ENCODE measurements at places on chromosomes 5 and 9. TPM values are rescaled to one million over a fixed set of nuclear protein-coding genes. Genes with fewer than 3 reads are reported as not detected.

The VAV2 gene
- 9.7 TPM for total RNA-seq

The GPX8 gene
- total RNA-seq = 201 TPM

The CYLC2 gene
- not detected for total RNA-seq

The SERF1A gene
- total RNA-seq = 2.2 TPM

The MAP1B gene
- 183 TPM for total RNA-seq

The PCDHAC2 gene
- total RNA-seq = not detected

The NRG2 gene
- total RNA-seq = 0.18 TPM

The ITK gene
- not detected for total RNA-seq

The DNAJC25 gene
- 5.6 TPM for total RNA-seq

GRCh38 chr9:18568973-18569372, 95.0 kb downstream of the ADAMTSL1 start:
- no peaks in the 10 kb centered on the region for H3K36me3 ChIP-seq
- no peaks in the 10 kb centered on the region for H3K27me3 ChIP-seq
- DNase-seq = peak; percentile 46
- H3K27ac ChIP-seq = no peak overlapping the region
- peaks cover 6% of the 10 kb centered on the region for H3K4me1 ChIP-seq

DNA sequence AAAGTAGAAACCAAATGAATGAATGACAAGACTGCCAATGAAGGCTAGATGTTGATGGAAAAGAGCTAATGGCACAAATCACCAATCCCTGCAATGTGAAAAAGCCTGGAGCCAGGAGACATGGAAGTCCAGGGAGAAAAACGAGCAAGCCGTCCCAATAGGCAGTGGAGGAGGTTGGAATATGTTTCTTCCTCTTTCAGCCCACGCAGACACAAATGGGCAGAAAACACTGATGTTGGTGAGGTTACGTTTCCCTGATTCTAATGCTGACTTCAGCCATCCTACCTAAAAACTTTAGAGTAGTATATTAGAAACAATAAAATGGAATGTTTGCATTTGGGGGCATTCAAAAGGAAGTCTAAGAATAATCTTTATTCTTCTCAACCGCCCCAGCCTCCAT, 23.9 kb upstream of the KIF2A start:
- H3K4me3 ChIP-seq = no peak overlapping the region
- DNase-seq = no peak
- no peak overlapping the region for H3K27ac ChIP-seq
- no peaks in the 10 kb centered on the region for H3K4me1 ChIP-seq

DNA sequence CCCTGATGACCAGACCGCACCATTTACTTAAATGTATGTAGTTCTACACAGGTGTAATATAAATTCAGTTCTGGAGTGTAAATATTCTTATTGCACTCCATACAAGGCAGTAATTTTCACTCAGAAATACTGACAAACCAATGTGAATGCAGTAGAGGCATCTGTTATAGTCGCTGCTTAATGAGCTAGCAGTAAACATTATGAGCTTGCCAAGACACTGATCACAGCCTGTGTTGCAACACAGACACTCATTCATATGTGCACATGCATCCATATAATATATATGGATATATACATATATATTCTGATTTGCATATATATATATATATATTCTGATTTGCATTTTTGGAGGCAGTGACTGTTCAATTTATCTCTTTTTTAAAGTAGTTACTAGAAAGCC, 435.1 kb upstream of the ST8SIA4 start:
- H3K27ac ChIP-seq = no peak overlapping the region
- DNase-seq = no peak
- H3K4me3 ChIP-seq = no peak overlapping the region

DNA sequence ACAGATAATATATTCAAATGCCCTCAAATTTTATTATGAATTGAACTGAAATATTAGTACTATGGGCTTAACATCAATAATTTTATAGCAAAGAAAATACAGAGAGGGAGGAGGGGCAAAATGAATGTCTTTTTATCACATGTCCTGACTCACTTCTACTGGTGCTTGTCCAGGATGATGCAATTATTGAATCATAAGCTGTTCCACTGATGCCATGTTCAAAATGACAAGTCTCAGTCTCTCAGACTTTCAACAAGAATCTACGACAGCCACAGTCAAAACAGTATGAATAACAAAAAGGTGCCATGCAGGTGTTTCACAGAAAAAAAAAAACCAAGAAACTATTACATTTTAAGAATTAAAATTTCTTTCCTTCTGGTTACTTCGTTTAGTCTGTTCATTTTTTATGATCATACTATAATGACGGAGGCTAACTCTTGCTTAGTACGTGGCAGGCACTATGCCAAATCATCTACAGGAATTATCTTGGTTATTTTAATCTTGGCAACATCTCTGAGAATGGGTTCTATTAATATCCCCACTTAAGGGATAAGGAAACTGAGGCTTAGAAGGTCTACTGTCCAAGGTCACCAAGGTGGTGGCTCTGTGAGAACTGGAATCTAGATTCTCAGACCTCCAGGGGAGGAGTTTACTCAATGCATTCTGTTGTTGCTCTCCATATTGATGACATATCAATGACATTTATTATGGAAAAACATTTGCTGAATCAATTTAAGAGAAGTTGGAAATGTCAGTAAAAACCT, 61.5 kb downstream of the NR3C1 start:
- H3K27me3 ChIP-seq = no peaks in the 10 kb centered on the region
- H3K36me3 ChIP-seq = no peaks in the 10 kb centered on the region
- H3K27ac ChIP-seq = no peak overlapping the region
- peaks cover 8% of the 10 kb centered on the region for H3K4me1 ChIP-seq
- no peak overlapping the region for H3K4me3 ChIP-seq

DNA sequence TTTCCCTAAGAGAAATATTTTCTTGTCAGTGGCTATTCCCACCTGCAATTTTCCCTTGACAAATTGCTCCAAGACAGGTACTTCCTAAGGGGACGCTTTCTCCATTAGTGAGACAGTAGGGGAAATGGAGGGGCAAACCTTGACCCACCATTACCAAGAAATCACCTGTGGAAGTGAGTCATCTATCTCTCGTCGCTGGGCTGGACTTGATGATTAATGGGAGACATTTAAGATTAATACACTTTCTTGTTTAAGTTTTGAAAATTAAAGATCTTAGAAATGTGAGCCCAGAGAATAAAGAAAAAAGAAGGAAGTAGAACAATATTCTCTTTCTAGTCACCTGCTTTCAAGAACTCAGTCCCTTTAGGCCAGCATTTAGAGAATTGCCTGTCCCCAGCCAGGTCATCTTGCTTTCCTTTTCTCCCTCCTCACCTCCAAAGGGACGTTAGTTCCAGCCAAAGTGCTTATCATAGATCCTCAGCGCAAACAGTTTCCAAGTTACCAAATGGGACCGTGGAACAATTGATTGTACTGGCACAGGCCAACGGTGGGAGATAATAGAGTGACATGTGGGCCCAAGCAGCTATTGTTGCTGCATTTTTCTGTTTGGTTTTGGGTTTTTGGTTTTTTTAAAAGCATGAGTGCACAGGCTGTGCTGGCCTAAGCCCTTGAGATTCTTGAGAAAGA, 284.4 kb downstream of the ENC1 start:
- no peaks in the 10 kb centered on the region for H3K4me1 ChIP-seq
- H3K27ac ChIP-seq = no peak overlapping the region
- no peaks in the 10 kb centered on the region for H3K36me3 ChIP-seq
- no peak overlapping the region for H3K4me3 ChIP-seq

DNA sequence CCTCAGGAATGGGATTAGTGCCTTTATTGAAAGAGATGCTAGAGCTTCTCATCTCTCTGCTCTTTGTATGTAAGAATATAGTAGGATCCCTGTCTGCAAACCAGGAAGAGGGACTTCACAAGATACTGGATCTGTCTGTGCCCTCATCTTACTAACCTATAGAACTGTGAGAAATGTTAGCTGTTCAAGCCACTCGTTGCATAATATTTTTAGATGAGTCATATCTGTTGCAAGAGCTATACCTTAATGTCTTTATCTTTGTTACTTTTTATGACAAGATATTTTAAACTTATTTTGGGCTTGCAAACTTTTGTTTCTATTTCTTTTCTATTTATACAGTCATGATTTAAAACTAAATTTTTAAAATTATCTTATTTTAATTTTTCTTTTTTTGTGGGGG, 1296.8 kb upstream of the CDH6 start:
- no peaks in the 10 kb centered on the region for H3K4me1 ChIP-seq
- DNase-seq = no peak
- no peak overlapping the region for H3K4me3 ChIP-seq
- H3K27me3 ChIP-seq = no peaks in the 10 kb centered on the region
- H3K27ac ChIP-seq = no peak overlapping the region

- H3K4me1 ChIP-seq = no peaks in the 10 kb centered on the region
- no peak for DNase-seq
- no peak overlapping the region for H3K27ac ChIP-seq
- no peaks in the 10 kb centered on the region for H3K27me3 ChIP-seq
- no peaks in the 10 kb centered on the region for H3K36me3 ChIP-seq
Observed at GRCh38 chr5:160543395-160543794, 121.7 kb downstream of the PTTG1 start.

DNA sequence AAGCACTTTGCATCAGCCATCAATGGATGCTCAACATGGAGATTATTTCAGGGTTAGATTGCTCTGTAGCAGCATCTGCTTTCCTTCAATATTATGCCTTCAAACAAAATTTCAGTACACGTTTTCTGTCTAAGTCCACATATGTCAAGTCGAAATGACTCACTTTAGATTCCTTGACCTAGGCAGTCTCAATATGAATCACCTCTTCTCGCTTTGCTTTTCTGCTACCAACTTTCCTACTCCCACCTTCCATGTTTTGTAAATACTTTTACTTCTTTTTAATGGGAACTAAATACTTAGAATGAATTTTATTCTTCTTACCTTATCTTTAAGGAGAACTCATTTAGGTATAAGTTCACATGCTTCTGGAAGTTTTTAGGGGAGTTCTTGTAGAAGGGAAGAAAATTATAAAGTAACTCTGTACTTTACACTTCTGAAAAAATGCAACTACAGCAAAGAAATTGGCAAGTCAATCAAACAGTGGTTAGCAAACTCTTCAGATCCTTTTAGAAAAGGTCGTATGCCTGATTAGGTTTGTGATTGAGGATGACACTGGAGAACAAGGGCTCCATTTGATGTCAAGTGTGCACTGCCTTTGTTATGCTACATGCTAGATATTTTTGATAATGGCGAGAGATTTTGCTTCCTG, 478.5 kb upstream of the SMARCA2 start:
- H3K4me1 ChIP-seq = no peaks in the 10 kb centered on the region
- no peak overlapping the region for H3K4me3 ChIP-seq
- H3K36me3 ChIP-seq = no peaks in the 10 kb centered on the region
- no peaks in the 10 kb centered on the region for H3K27me3 ChIP-seq
- no peak for DNase-seq

- no peak for DNase-seq
- no peak overlapping the region for H3K4me3 ChIP-seq
- no peaks in the 10 kb centered on the region for H3K36me3 ChIP-seq
- no peak overlapping the region for H3K27ac ChIP-seq
- H3K27me3 ChIP-seq = no peaks in the 10 kb centered on the region
Observed at GRCh38 chr5:143334903-143335302, 68.6 kb downstream of the NR3C1 start.

- no peaks in the 10 kb centered on the region for H3K27me3 ChIP-seq
- H3K36me3 ChIP-seq = peaks cover 73% of the 10 kb centered on the region
- DNase-seq = no peak
- peaks cover 12% of the 10 kb centered on the region for H3K4me1 ChIP-seq
Observed at GRCh38 chr9:133369933-133370332, 5.9 kb downstream of the SURF4 start.

- H3K36me3 ChIP-seq = no peaks in the 10 kb centered on the region
- H3K27me3 ChIP-seq = peaks cover 13% of the 10 kb centered on the region
- DNase-seq = peak; percentile 28
- no peaks in the 10 kb centered on the region for H3K4me1 ChIP-seq
Observed at GRCh38 chr9:94649100-94649819, 9.9 kb upstream of the FBP1 start.

- H3K36me3 ChIP-seq = no peaks in the 10 kb centered on the region
- H3K27ac ChIP-seq = no peak overlapping the region
- H3K4me1 ChIP-seq = no peaks in the 10 kb centered on the region
- H3K27me3 ChIP-seq = no peaks in the 10 kb centered on the region
- no peak overlapping the region for H3K4me3 ChIP-seq
Observed at GRCh38 chr5:163712011-163712410, 206.6 kb downstream of the MAT2B start.

- H3K4me1 ChIP-seq = no peaks in the 10 kb centered on the region
- peaks cover 22% of the 10 kb centered on the region for H3K27me3 ChIP-seq
- no peaks in the 10 kb centered on the region for H3K36me3 ChIP-seq
- no peak for DNase-seq
- H3K4me3 ChIP-seq = no peak overlapping the region
Observed at GRCh38 chr9:113748135-113748534, 128.0 kb upstream of the ZNF618 start.

DNA sequence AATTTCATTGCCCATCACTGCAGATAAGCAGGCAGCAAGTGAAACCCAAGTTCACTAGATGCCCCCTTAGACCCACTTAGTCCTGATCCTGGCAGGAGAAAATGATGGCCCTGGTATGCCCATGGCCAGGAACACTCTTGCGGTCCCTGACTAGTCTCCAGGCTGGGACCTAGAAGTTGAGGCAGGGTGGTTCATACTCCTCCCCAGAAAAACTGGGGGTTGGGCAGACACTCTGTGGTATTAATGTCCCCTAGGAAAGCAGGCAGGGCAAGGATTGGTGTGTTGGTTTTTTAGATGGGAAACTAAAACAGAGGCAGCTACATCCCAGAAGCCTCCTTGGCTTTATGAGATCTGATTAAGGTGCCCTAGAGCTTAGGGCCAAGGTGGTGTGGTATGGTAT, 13.1 kb downstream of the LHX6 start:
- no peak for DNase-seq
- no peak overlapping the region for H3K4me3 ChIP-seq
- no peaks in the 10 kb centered on the region for H3K36me3 ChIP-seq
- no peak overlapping the region for H3K27ac ChIP-seq

- no peak overlapping the region for H3K4me3 ChIP-seq
- H3K36me3 ChIP-seq = no peaks in the 10 kb centered on the region
- H3K27me3 ChIP-seq = no peaks in the 10 kb centered on the region
- H3K4me1 ChIP-seq = peaks cover 8% of the 10 kb centered on the region
- no peak for DNase-seq
- no peak overlapping the region for H3K27ac ChIP-seq
Observed at GRCh38 chr9:134357631-134358025, 31.4 kb downstream of the RXRA start.

DNA sequence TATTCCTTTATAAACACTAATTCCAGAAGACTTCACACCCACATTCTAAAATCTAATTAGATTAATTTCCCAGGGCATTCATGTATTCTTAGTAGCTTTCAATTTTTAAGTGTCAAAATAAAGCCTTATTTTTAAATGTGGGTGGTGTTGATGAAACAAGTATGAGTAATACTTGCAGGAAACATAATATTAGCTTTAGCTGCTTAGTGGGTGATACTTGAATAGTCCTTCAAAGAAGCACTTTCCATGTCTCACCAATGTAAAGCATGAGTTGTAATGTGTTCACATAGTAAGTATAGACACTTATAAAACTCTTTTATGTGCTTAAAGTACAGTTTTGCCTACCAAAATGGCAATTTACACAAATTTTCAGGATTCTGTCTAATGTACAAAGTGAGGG, 6.9 kb downstream of the FNBP1 start:
- no peak overlapping the region for H3K4me3 ChIP-seq
- H3K4me1 ChIP-seq = peaks cover 5% of the 10 kb centered on the region
- no peaks in the 10 kb centered on the region for H3K36me3 ChIP-seq
- no peaks in the 10 kb centered on the region for H3K27me3 ChIP-seq
- no peak overlapping the region for H3K27ac ChIP-seq

Data from IMR-90 (cell line).